NCI-H1436 treated with DMSO at 0.1 percent for 48 hours (cell line): ENCODE measurements at places on chromosomes 12 and 14.
A peak's percentile ranks its signal among the peaks of the same experiment; 100 is the strongest.

GRCh38 chr14:76664790-76665189, 96.5 kb upstream of the VASH1 start:
- DNase-seq, result no peak

DNA sequence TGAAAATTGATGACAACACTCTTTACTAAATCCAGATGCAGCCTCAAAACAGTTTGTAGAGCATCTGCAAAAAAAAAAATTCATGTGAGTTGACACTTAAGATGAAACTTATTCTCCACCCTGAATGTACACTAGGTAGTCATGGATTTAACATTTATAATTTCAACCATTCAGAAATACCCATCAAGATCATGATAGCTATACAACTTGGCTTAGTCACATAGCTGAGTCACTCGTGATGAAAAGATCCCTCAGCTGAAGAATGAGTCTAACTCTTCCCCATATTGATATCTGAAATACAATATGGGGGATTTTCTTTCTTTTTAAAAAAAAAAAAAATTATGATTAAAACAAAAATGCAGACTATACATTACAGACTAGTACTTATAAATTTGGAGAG, 104.8 kb upstream of the PLEKHG7 start:
- no peak for DNase-seq

GRCh38 chr12:52946797-52947547, 1.9 kb upstream of the KRT18 start:
- no peak for DNase-seq

DNA sequence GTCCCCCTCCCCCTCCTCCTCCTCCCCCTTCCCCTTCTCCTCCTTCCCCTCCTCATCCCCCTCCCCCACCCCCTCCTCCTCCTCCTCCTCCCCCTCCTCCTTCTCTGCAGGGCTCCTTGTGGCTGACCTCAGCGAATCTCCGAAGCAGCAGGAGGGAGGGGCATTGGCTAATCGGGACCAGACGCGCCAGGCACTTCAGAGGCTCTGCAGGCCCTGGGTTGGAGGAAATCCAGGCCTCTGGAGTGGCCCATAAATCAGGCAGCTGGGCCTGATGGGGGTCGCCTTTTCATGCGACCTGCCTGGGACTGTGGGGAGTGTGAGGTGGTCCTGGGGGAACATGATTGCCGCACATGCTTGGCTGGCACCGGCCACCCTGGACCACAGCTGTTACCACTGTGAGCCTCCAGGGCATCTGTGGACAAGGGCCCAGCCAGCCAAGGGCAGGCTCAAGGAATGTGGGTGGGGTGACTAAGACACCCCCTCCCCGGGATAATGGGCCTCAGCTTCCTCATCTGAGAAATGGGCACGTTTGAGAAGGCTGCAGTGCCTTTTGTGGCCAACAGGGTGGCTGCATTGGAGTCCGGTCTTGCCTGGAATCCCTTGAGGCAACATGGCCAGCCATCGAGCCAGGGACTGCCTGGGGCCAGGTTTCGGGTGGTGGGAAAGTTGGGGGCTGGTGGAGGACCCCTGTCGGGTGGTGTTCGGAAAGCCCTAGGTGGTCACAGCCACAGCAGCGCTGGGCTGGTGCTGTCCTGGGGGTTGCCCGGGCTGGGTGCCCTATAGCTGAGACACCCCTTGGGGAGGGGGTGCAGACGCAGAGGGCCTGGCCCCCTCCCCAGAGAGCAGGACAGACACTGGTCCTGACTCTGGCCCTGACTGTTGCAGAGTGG, 12.0 kb downstream of the KIF26A start:
- DNase-seq, result no peak

GRCh38 chr12:120703311-120703942, 6.8 kb upstream of the UNC119B start:
- DNase-seq, result no peak

GRCh38 chr14:56996721-56997399, 186.6 kb upstream of the OTX2 start:
- peak; percentile 67 for DNase-seq

DNA sequence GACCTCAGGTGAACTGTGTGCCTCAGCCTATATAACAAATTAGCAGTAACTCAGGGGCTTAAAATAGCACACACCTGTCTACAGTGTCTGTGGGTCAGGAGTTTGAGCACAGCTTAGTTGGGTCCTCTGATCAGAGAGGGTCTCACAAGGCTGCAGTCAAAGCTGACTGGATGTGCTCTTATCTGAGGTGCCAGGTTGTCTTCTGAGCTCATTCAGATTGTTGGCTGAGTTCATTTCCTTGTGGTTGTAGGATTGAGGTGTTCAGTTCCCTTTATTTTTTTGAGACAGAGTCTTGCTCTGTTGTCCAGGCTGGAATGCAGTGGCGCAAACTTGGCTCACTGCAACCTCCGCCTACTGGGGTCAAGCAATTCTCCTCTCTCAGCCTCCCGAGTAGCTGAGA, 164.7 kb downstream of the ADCK1 start:
- DNase-seq, result no peak

DNA sequence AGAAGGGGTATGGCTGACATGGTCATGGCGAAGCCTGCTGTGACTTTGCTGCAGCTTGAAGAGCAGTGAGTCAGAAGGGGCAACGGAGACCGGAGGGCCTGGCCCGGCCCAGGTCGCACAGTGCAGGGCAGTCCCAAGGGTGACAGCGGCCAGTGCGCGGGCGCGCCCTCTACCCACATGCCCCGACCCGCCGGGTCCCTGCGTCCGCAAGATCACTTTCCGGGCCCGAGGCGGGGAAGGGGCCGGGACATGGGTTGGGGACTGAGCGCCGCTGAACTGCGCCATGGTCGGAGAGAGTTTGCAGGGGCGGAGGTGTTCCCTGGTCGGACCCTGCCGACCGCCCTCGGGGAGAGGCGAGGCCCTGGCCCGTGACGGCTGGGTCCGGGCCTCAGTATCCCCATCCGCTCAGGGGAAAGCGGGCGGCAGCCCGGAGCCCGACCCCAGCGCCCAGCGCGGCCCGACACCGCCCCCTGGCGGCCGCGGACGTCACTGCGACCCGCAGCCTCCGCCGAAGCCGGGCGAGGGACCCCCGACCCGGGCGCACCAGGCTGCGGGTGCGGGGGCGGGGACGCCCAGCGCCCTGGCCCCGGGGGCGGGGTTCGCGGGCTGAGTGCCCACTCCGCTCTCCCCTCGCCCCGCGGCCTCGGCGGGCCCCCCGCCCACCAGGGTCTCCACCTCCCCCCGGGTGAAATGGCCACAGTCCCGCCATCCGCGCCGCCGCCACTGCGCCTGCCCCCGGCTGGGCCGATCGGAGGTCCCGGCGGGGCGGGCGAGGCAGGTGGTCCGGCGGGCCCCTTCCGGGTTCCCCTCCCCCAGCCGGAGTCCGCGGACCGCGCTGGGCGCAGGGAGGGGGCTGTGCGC, 7.2 kb upstream of the ANKRD9 start:
- DNase-seq, result no peak

- no peak for DNase-seq
Measured at GRCh38 chr14:38137005-38137404, 70.7 kb upstream of the SSTR1 start.

DNA sequence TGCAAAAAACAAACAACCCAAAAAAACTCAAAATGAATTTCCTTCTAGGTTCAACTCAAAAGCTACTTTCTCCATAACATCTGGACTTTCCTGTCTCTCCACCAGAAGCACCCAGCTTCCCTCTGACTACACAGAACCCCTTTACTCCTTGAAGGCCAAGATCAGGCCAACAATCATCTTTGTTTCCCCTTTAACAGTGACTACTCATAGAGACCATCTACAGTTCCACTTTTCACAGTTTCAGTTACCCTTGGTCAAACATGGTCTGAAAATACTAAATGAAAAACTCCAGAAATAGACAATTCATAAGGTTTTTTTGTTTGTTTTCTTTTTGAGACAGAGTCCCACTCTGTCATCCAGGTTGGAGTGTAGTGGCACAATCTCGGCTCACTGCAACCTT, 11.8 kb downstream of the GCH1 start:
- DNase-seq, result no peak

DNA sequence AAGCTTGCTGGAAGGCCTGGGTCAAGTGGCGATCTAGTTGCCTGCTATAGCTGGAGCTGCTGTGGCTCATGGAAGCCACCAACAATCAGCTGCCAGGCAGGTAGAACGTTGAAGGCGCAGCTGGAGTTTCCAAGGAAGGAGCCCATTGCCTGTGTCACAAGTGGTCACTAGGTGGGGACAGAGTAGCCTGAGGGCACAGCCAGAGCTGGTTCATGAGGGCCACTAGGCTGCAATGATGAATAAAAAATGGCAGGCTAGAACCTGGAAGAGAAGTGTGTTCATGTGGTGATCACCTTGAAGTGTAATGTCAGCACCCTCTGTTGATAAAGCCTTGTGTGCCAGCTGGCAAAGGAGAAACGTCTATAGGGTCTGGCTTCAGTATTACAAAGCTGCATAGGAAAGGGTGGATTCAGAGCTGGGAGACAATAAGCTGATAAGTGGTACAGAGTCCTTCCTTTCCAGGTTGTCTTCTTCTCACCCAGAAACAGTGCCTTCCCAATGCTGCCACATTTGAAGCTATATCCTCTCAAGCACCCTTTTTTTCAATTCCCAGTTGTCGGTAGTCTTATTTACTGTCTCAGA, 165.8 kb downstream of the EMP1 start:
- DNase-seq, result no peak

DNA sequence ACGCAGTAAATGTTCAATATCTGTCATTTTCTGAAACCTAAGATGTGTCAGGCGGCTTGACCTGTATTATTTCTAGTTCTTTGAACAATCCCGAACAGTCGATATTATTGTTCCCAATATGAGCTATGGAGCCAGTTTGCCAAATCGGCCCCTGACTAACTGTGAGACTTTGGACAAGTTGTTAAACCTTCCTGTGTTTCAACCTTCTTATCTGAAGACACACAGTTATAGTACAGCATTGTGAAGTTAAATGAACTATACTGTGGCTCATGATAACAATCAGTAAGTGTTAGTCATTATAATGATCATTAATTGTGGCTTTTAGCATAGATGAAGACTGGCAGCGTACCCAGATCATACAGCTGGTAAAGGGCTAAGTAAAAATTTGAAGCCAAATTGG, 23.4 kb downstream of the DDX47 start:
- no peak for DNase-seq

- no peak for DNase-seq
Measured at GRCh38 chr12:114733919-114734318, 49.9 kb upstream of the TBX3 start.

DNA sequence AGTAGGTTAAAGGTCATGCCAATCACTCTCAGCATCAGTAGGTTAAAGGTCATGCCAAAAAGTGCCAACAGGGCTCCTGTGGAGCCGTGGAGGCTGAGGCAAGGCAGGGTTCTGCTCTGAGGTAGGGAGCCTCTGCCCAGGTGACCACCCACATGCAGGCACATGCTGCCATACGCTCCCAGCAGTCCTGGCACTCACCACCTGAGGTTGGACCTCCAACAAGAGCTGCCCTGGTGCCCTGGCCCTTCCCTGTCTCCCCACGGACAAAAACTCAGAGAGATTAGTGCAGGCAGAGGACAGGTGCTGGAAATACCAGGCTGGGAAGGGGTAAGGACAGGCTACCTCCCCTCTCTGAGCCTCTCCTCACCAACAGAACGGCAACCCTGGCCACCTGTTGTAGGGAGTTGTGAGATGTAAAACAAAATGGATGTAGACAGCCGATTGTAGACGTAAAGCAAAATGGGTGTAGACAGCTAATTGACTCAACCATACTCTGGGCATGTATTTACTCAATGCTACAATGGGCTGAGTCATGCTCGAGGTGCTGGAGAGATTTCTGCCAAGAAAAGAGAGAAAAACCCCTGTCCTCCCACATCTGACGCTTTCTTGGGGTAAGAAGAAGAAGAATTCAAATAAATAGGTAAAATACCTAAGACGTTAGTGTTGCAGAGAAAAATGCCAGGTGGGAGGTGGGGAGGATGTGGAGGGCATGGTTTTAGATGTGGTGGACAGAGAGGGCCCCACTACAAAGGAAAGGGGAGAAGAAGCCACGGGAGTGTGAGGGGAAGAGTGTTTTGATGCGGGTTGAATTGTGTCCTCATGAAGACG, 32.4 kb downstream of the LTBP2 start:
- DNase-seq, result no peak

DNA sequence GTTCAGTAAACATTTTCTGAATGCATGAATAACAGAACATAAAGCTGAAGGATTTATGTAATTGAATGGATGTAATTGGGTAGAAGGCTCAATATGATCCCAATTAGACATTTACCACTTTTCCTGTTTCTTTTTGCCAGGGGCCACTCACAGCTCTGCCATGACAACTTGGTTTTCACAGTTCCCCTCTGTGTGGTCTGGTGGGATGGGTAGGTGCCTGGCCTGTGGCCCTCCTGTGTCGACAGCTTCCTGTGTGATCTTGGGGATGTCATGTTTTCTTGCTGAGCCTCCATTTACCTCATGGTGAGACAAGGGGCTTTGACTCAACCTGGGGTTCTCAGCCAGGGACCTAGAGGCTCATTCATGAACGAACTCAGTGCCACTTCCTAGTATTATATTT, 12.6 kb upstream of the SERPINA10 start:
- DNase-seq, result no peak

DNA sequence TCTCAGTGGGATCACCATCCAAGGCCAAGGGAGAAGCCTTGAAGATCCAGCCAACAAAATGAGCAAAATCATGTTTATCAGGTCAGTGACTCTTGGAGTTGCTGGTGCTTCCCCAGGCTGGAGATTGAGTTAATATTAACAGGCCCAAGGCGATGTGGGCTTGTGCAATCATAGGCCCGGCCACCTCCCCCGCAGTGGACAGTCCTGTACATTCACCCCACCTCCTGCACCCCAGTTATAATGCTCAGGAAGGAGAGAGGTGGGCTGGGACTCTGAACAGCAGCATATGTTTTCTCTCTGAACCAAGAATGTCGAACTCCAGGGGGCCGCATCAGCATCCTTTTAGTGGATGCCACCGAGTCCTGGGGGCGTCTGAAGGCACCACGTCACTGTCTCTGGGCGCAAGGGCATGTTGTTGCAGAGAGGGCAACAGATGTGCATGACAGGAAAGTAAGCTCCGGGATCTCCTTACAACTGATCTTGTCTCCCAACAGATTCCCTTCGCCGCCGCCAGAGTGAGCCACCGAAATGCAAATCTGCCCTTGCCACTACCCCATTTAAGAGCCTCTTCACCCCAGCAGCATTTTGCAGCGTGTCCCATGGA, 32.2 kb upstream of the SERPINA6 start:
- no peak for DNase-seq

DNA sequence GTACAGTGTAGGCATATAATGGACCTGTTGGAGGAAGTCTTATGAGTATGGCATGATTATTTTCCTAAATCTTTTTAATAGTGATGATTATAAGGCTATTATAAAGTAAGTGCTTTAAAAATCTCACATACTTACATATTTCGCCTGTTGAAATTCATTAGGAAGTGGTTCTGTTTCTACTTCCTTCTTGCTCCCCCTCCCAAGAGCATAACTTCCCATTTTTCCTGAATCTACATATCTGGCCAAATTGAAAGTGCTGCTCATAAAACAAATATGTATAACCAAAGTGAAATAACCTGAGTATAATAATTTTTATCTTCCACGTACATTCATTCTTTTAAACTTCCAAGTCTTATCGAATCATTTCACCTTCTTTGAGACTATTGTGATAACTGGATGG, 455.6 kb upstream of the SEL1L start:
- no peak for DNase-seq
